Gastroesophageal sphincter (tissue), 4 donors: ENCODE measurements at places on chromosomes 5 and 9.
A peak's percentile ranks its signal among the peaks of the same experiment; 100 is the strongest.

DNA sequence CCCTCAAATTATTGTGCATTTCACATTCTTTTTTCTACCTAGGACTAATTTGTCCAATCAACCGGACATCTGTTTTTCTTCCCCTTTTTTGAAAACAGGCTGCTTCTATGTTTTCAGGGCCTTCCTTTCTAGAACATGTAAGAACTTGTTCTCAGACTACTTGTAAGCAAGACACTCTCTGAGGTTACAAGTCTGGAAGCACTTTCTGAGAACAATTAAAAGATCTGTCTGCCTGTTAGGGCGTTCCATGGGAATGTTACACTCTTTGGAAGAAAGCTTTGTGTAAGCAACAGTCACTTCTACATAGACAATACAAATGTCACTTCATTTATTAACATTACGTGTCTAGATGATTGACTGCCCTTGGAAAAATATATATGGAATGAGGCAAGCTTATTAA, 50.9 kb upstream of the HSPB3 start:
- ATAC-seq: peak; percentile 50

- no peak for ATAC-seq
Measured at GRCh38 chr5:57184322-57184721, 10.5 kb downstream of the GPBP1 start.

DNA sequence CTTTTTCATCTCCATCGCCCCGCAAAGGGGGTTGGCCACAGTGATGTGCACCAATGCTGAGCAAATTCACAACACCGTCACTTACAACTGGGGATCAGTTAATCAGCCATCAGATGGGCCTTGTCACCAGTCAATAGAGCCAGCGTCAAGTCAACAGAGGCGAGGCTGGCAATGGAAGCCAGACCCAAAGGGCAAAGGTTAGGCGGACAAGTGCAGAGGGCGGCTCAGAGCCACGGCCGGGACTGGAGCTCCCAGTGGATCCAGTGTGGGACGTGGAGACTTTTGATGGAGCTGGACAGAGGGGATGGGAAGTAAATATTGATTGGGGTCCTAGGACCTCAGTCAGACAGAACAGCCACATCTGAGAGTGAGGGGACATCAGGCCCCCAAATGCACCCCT, 45.7 kb downstream of the DUSP1 start:
- no peak for ATAC-seq

DNA sequence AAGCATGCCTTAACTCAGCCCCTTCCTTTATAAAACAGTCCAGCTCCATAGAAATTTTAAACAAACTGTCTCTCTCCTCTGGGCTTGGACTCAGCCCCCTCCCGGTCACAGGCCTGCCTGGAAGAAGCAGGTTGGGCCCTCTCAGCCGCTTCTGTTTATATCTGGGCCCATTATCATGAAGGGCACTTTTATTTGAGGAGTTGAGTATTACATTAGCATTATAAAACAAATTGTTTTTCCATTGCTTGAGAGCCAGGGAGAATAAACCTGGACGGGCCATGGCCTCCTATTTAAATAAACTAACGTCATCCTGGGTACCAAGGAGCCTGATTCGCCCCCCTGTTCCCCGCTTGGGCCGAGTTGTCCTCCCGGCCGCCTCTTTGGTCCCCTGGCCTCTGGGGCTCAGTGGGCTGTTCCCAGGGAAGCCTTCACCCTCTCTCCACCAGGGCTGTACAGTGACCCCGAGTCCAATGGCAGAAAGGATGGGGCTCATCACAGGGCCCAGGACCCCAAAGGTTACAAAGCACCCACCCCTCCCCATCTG, 13.2 kb downstream of the IRX2 start:
- ATAC-seq: no peak

DNA sequence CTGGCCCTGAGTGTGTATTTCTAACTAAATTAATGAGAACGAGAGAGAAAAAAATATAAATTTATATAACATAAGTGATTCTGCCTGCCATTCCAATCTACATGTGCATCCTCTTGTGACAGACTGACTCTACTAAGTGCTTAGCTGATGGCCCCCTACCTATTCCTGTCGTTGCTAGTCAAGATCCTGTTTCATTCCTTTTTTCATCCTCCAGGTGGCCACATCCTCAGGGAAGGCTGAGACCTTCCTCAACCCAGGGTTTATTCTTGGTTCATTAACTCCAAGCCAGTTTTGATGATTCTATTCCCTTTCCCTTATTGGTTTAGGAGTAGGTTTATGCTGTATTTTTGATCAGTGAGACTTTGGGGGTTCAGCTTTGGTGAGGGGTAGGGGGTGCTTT, 201.3 kb downstream of the C9orf152 start:
- no peak for ATAC-seq

GRCh38 chr9:134217431-134218210, 53.3 kb upstream of the RNU6ATAC start:
- no peak for ATAC-seq

DNA sequence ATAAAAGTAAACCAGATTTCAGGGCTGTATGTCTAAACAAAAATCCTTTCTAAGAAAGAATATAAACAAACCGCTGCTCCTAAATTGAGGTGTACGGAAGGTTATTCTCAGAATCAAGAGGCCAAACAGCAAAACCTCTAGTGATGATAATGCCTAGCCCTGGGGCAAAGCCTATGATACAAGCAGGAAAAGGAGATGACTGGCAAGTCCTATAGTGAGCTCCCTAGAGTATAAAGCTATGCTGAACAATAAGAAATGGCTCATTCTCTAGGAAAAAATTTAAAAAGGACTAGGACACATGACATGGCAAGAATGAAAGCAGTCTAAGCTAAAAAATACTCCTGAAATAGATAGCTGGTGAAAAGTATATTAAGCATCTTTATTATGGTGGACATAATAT, 187.1 kb downstream of the BNC2 start:
- ATAC-seq: no peak

DNA sequence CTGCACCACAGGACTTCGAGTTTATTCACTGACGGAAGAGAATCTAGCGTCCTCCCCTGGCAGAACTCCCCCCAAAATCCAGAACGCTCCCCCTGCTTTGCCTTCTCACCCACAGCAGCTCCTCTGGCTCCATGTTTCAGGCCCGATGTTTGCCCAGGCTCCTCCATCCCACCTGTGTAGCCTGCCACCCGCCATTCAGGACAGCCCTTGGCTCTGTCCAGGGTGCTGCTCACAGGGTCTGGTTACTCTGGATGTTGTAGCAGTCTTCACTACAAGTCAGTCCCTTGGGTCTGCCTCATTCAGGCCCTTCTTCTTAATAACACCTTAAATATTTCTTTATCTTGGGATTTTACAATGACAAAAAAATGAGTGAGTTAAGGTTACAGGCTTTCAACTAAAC, 41.3 kb upstream of the SV2C start:
- ATAC-seq: no peak

DNA sequence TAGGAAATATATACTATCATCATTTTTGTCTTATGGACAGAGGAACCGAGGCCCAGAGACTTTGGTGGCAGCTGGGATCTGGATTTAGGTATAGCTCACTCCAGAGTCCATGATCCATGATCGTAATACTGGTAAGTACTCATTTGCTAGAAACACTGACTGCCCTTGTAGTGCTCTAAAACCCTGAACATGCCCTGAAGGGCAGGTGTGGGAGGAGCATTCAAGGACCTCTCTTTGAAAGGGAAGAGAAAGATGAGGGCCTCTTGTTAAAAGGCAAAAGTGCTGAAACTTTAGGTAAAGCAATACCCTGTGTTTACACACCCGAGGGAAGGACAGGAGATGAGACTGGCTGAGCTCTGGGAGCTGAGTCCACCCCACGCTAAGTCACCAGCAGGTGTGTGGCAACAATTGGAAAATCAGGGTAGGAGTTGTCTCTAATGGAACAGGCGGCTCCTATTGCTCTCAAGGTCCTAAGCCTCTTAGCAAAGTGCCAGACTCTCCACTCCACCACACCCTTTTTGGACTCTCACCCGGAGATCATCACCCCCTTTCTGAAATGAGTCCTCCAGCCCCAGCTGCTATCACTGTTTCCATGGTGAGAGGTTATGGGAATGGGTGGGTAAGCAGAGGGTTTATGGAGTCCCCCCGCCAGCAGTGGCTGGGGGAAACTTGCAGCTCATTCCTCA, 34.8 kb downstream of the TRPC7 start:
- no peak for ATAC-seq

DNA sequence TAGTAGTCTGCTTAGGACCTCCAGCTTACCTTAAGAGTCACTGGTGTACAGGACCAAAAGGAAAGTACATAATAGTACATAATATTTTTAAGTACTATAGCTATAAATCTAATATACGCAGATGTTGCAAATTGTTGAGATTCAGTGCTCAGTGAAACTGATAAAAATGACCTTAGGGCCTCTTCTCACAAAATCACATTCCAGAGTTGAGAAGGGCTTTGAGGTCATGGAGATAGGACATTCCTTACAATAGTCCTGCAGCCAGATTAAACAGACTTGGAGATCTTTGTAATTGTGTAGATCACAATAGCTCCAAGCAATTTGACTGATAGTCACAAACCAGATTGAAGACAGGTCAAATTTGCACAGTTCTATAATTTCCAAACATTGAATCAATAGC, 37.7 kb upstream of the PCSK1 start:
- no peak for ATAC-seq

- ATAC-seq: no peak
Measured at GRCh38 chr9:38363589-38363925, 28.9 kb upstream of the ALDH1B1 start.

GRCh38 chr9:134902936-134903335, 14.8 kb downstream of the FCN1 start:
- ATAC-seq: no peak

DNA sequence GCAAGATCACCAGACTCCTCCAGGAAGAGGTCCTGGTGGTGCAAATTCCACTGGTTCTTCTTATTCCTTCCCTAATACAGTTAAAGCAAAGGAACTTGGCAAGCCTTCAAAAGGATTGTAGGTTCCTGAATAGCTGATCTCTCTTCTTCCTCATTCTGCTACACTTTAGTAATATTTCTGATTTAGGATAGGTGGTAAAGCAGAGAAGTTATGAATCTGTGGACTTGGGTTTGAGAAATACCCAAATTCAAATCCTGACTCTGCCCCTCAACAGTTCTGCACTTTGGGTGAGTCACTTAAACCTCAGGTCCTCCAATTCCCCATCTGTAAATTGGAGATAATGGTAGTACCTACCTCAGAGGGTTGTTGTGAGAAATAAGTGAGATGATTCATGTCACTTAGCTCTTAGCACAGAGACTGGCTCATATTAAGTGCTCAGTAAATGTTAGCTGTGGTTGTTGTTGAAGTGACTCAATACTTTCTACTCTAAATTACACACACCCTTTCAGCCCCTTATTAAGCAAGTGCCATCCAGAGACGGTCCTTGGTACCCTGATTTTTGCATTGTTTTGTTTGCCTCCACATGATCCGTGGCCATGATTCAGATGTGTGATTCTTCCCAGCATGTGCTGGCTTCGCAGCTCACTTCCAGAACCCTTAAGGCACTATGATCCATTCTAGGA, 5.2 kb downstream of the SH3RF2 start:
- no peak for ATAC-seq

- ATAC-seq: no peak
Measured at GRCh38 chr5:149636191-149636860, 55.0 kb downstream of the ARHGEF37 start.

- ATAC-seq: peak; percentile 71
Measured at GRCh38 chr5:74673011-74673790, 11.8 kb upstream of the HEXB start.

GRCh38 chr9:92094655-92095054, 20.6 kb downstream of the SPTLC1 start:
- no peak for ATAC-seq

DNA sequence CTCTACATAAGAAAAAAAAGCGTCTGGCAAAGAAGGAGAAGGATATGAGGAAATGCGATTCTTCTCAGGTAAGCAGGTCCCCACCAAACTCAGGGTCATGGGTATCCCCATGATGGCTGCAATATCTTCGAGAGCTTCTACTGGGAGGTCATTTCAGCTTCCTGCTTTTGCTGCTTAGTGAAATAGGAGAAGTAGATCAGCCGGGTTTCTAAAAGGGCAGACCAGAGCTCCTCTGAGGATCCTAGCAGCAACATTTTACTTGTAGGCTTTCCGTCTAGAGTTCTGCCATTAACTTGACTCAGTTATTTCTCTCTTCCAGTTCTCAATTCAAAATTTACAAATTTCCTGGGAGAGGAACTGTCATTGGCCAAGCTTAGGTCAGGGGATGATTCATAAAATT, 134.7 kb downstream of the DPYSL3 start:
- ATAC-seq: no peak

GRCh38 chr5:171580502-171581265, 161.2 kb downstream of the FGF18 start:
- no peak for ATAC-seq

GRCh38 chr9:136527721-136528710, 17.8 kb downstream of the NOTCH1 start:
- no peak for ATAC-seq

DNA sequence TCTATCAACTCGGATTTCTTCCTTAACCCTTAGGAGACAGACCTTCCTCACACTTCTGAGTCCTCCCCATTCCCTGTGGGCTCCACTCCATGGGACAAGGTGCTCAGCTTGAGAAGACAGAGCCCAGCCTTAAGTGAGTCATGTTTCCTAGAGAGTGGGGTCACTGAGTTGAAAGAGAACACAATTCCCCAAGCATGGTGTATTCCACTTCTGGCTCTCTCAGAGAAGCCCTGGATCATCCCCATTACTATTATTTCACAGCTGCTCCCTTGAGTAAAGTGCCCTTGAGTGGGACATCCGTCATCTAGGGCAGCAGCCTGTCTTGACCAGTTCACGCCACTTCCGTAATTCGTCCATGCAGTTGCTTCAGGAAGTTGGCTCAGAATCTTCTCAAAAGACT, 604.8 kb downstream of the BNC2 start:
- no peak for ATAC-seq

DNA sequence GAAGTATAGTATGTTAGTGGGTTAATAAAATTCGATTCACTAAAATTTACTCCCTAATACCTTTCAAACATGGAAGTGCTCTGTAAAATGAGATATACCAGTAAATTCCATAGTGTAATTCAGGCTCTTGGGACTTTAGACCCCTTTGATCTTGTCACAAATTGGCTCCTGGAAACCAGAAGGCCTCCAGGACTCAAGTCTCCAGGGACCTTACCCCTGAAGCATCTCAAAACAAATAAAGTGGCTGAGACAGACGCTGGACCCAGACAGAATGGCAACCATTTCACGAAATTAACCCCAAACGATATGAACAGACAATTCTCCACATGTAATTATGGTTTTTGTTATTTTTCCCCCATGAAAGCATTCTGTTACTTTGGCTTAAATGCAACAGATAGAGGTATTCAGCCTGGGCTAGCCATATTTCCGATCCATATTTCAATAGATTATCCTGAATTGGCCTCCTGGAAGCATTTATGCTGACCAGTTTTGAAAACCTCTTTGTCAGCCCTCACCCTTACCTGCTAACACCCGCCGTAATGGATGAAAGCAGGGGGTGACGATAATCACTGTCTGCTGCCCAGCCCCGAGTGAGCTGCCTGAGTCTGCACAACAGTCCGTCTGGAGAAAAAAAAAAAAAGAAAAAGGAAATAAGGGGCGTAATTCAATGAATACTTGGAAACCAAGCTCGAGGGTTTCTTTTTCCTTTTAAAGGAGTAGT, 34.1 kb upstream of the EFNA5 start:
- ATAC-seq: no peak
